ENCODE measurements at places on chromosomes 7 and 10. TPM values are rescaled to one million over a fixed set of nuclear protein-coding genes. Genes with fewer than 3 reads are reported as not detected.

Gene MALRD1
- not detected for total RNA-seq

Gene SORBS1
- total RNA-seq, result 3.7 TPM

Gene AKR1E2
- total RNA-seq, result not detected

Gene KNDC1
- not detected for total RNA-seq

Gene AGBL3
- total RNA-seq, result 2.5 TPM

Gene RADIL
- total RNA-seq, result 9.3 TPM

Gene DENND2A
- 8.9 TPM for total RNA-seq

Gene FBXO24
- total RNA-seq, result 0.40 TPM

Gene ARHGEF5
- 17.7 TPM for total RNA-seq

Gene CALHM3
- 4.1 TPM for total RNA-seq

Gene INA
- total RNA-seq, result not detected

Gene PALD1
- total RNA-seq, result 0.80 TPM

Gene OTUD1
- 6.0 TPM for total RNA-seq

Gene TSPAN13
- 27.6 TPM for total RNA-seq

Gene LRRC4
- not detected for total RNA-seq

Gene FBXL13
- not detected for total RNA-seq

Gene ARMC10
- total RNA-seq, result 21.7 TPM

Gene BMPER
- 0.06 TPM for total RNA-seq

Gene OR2F2
- not detected for total RNA-seq

Gene SSC4D
- total RNA-seq, result 0.86 TPM

Gene ZCWPW1
- 2.2 TPM for total RNA-seq

Gene KDM7A
- total RNA-seq, result 3.2 TPM

Gene SPDYE2
- not detected for total RNA-seq

Gene MTERF1
- total RNA-seq, result 10.0 TPM

Gene FOXI2
- total RNA-seq, result not detected

Data from PC-3 (cell line).